Cerebellar nuclear complex (tissue), 1 donor: ENCODE measurements at places on chromosomes 3 and 15.

GRCh38 chr3:153901152-153901551 is 220.0 kb upstream of the ARHGEF26 start:
- no peak for DNase-seq

DNA sequence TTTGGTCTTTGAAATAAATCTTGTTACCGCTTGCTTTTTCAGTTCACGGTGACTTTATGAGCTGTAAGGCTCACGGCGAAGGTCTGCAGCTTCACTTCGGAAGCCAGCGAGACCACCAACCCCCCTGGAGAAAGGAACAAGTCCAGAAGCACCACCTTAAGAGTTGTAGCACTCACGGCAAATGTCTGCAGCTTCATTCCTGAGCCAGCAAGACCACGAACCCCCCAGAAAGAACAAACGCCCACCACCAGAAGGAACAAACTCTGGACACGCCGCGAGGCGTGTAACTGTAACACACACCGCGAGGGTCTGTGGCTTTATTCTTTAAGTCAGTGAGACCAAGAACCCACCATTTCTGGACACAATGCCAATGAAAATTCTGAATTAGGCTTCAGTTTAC is 28.8 kb downstream of the GOLGA6A start:
- DNase-seq = no peak

GRCh38 chr3:123739754-123740153 is 144.4 kb downstream of the MYLK start:
- DNase-seq = no peak

GRCh38 chr15:40487816-40488682 is 17.3 kb downstream of the CHST14 start:
- DNase-seq = no peak

DNA sequence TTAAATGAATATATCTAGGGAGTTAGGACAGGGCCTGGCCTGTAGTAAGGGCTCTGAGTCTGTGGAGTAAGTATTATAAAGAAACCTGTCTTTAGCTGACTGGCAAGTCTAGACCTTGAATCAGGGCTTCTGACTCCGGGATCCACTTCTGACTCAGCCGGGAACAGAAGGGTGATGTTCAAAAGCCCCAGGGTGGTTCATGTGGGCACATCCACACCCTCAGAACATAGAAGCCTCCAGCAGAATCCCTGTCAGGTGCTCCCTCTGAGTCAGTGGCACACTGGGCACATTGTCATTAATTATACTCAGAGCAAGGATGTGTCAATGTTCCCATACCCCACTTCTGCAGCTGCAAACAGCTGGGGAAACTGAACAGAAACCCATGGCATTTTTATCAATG is 26.7 kb upstream of the SNRK start:
- no peak for DNase-seq

GRCh38 chr3:17033516-17034168 is 148.9 kb downstream of the PLCL2 start:
- no peak for DNase-seq

DNA sequence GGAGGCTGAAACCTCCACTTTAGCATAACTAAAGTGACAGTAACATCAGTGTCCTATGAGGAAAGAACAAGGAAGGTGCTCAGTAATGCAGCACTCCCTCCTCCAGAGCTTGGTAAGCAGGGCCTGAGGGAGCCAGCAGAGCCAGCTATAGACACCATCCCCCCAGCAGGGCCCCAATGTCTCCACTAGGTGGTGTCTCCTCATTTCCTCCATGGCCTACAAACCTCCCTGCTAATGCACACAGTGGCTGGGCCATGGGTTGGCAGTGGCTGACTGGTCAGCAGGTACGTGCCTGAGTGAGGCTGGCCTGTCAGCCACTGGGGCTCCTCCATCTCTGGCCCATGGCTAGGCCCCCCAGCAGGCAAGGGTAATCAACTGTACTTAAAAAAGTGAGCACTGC is 13.6 kb downstream of the MRPS25 start:
- no peak for DNase-seq

DNA sequence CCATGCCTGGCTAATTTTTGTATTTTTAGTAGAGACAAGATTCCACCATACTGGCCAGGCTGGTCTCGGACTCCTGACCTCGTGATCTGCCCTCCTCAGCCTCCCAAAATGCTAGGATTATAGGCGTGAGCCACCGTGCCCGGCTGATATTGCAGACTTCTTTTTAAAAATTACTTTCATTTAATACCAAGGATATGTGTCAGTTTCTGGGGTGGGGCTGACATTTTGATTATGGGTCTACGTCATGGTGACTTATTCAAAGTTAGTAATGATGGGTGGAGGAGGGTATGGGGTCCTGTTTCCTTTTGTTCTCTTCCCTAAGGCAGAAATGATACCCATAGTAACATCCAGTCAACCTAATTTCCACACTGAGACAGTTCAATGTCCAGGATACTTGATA is 34.7 kb downstream of the GBE1 start:
- DNase-seq = no peak

DNA sequence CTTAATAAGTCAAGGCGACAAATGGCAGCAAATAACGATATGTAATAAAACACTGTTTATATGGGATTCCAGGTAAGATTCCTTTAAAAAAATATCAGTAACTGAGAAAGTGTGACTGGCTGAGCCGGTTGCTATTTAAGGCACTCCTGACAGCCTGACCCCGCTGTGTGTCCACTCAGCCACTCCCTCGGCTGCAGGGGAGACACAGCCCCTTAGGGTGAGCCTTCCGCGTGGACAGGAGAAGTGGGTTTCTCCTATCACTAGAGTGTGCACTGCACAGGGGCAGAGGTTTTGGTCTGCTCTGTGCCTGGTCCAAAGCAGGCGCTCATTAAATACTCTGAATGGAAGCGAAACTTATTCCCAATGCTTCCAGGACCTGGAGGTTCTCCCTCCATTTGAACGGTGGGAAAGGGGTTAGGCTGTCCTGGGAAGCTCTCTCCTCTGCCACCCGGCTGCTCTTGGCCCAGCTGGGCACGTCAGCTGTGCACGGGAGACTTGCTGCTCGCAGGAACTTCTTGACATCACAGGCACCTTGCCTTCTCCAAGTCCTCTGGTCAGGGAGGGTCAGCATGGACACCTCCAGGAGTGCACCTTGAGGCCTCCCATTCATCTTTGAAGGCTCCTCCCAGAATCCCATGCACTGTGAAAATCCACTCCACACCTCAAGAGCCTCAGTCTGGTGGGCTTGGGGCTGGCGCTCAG is 43.3 kb upstream of the SLCO2A1 start:
- DNase-seq = no peak

GRCh38 chr3:41327718-41328117 is 128.4 kb downstream of the CTNNB1 start:
- DNase-seq = no peak

DNA sequence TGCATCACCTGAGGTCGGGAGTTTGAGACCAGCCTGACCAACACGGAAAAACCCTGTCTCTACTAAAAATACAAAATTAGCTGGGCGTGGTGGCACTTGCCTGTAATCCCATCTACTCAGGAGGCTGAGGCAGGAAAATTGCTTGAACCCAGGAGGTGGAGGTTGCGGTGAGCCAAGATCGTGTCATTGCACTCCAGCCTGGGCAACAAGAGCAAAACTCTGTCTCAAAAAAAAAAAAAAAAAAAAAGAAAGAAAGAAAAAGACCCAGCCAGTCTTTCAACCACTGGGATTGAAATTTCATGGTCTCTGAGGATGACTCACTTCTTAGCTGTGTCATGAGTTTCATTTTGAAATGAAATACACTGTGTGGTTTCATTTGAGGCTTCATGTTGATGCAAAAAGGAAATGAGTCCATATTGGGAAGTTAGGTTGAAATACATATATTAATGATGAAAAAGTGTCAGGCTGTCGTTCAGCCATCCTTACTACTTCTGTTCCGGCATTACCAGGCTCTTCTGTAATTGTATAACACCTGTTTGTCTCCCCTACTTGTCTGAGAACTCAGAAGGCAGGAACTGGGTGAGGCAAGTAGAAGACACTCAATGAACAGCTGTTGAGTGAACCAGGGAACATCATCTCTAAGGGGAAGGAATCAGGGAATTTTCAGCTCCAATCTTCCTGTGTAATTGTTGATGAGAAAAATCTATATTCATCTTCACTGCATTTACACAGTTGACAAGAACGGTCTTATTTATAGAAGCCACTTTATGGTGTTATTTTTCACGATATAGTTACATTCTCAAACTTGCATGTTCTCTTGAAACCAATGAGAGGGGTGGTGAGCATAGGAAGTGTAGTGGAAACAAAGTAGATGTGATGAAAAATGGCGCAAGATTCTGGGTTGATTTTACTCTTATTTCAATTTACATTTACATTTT is 87.4 kb downstream of the NFKBIZ start:
- DNase-seq = no peak

- DNase-seq = no peak
Measured at GRCh38 chr3:180180795-180181194, 144.1 kb upstream of the PEX5L start.

DNA sequence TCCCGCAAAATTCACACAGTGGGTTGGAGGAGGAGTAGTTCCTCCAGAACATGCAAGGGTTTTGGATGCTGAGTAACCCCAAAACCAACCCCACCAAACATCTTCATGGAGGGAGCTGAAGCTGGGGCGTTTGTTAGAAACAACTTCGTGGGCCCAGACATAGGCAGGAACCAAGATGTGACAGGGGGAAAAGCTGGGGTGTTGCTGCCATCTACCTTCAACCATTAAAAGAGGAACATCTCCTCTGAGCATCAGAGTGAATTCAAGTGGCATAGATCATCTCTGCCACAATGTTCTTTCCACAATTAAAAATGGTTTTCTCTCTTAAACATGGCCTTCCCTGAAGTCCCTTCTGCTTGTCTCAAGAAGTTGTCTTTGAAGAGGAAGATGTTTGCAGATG is 20.5 kb downstream of the SIDT1 start:
- DNase-seq = no peak

DNA sequence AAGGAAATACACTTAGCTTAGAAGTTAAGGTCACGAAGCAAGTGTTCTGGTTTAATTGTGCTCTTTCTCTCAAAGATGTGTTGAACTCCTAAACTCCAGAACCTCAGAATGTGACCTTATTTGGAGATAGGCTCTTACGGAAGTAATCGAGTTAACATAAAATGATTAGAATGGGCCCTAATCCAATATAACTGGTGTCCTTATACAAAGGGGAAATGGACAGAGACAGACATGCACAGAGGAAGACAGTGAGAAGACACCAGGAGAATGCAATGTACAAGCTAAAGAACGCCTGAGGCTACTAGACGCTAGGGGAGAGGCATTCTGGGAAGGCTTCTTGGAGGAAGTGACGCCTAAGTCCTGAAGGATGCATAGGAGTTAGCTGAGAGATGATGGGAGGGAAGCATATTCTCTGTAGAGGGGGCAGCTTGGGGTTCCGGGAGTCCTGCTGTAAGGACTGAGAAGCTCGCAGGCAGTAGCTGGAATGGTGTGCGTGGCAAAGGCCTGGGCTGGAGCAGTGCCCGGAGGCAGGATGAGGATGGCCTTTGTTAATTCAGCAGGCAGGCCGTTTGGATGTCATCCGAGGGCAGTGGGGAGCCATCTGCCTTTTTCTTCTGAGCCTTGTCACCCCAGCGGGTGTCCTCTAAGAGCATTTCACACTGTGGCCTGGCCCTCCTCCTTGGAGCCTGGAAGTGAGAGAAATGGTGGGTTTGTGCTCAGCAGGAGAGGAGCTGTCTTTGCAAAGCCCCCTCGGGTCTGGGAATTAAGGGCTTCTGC is 513.4 kb downstream of the SHQ1 start:
- peak; percentile 34 for DNase-seq

GRCh38 chr3:186406669-186407635 is 44.9 kb upstream of the DGKG start:
- peak; percentile 62 for DNase-seq

- DNase-seq = no peak
Measured at GRCh38 chr3:30604093-30604492, 2.3 kb upstream of the TGFBR2 start.

DNA sequence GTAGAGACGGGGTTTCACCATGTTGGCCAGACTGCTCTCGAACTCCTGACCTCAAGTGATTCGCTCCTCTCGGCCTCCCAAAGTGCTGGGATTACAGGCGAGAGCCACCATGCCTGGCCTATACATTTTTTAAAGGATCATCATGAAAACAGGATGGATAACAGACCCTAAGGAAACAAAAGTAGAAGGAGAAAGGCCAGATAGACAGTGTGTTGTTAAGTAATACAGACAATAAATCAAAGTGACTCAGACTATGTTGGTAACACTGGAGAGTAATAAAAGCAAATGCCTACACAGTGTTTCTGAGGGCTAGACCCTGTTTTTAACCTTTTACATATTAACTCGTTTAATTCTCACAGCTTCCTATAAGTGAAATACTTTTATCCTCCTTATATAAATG is 133.8 kb upstream of the MCTP2 start:
- DNase-seq = no peak

DNA sequence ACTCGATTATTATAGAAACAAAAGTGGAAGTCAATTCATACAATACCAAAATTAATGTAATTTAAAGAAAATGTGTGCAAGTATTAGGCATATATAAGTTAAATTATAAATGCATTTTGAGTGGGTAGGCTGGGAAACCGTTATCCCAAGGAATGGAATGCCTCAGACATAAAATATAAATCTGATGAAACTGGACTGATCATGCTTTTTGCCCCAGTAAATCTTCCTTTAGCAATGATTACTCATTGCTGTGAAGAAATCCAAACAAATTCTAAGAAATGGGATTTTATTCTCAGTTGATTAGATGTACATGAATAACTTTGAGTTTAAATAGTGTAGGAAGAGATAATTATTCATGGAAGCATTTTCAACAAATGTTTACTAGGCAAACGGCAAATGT is 185.5 kb upstream of the KCNMB2 start:
- DNase-seq = no peak
